ENCODE measurements at places on chromosomes 12 and 14. TPM values are rescaled to one million over a fixed set of nuclear protein-coding genes. Genes with fewer than 3 reads are reported as not detected.
A peak's percentile ranks its signal among the peaks of the same experiment; 100 is the strongest.

DNA sequence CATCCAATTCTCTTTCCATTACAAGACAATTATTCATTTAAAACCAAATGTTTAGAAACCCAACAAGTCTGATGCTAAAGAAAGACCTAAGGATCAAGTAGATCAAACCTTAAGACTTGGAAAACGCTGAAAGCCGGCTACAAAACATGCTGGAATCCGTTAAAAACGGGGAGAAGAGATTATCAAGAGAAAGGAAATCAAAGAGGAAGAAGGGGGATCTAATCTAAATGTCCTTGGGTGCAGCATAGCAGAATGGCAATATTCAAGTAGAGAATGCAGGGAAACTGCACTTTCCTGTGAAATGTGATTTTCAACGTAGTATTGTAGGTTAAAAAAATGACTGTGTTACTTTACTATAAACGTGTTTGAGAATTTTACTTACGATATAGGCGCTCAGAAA, 1.3 kb downstream of the PPP1R13B start:
- no peak for DNase-seq
- H3K4me3 ChIP-seq, result peak overlapping the region; percentile 22
- no peaks in the 10 kb centered on the region for H3K4me1 ChIP-seq
- peaks cover 23% of the 10 kb centered on the region for H3K27me3 ChIP-seq
- H3K27ac ChIP-seq, result peak overlapping the region; percentile 93
- peaks cover 1% of the 10 kb centered on the region for H3K36me3 ChIP-seq

Gene MIP
- polyA plus RNA-seq, result 0.06 TPM

- H3K27ac ChIP-seq, result peak overlapping the region; percentile 85
- no peaks in the 10 kb centered on the region for H3K36me3 ChIP-seq
- H3K27me3 ChIP-seq, result no peaks in the 10 kb centered on the region
- H3K4me1 ChIP-seq, result peaks cover 7% of the 10 kb centered on the region
- H3K4me3 ChIP-seq, result peak overlapping the region; percentile 47
Observed at GRCh38 chr12:132188916-132189325, 44.7 kb downstream of the NOC4L start.

Gene KRT85
- not detected for polyA plus RNA-seq

Gene ADSS1
- polyA plus RNA-seq, result 5.3 TPM

DNA sequence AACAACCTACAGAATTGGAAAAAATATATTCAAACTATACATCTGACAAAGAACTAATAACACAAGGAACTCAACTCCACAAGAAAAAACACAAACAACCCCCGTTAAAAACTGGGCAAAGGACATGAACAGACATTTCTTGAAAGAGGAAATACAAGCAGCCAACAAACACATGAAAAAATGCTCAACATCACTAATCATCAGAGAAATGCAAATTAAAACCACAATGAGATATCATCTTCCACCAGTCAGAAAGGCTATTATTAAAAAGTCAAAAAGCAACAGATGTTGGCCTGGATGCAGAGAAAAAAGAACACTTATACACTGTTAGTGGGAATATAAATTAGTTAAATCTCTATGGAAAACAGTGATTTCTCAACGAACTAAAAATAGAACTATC, 82.6 kb upstream of the CCDC91 start:
- peaks cover 23% of the 10 kb centered on the region for H3K4me1 ChIP-seq
- DNase-seq, result no peak
- H3K4me3 ChIP-seq, result no peak overlapping the region
- no peaks in the 10 kb centered on the region for H3K27me3 ChIP-seq
- H3K27ac ChIP-seq, result no peak overlapping the region

Gene AHNAK2
- 8.1 TPM for polyA plus RNA-seq

All from lung (tissue), 17 donors.